ENCODE measurements at places on chromosomes 3 and 15. TPM values are rescaled to one million over a fixed set of nuclear protein-coding genes. Genes with fewer than 3 reads are reported as not detected.

TMCO5A gene
- total RNA-seq: not detected

FAM174B gene
- total RNA-seq: 51.1 TPM

COPG1 gene
- total RNA-seq: 219 TPM

SLC15A2 gene
- total RNA-seq: 0.29 TPM

HACL1 gene
- 22.9 TPM for total RNA-seq

RTP3 gene
- not detected for total RNA-seq

CDHR4 gene
- total RNA-seq: not detected

SEMA5B gene
- not detected for total RNA-seq

UROC1 gene
- not detected for total RNA-seq

FETUB gene
- total RNA-seq: not detected

THAP10 gene
- total RNA-seq: 3.0 TPM

EFL1 gene
- total RNA-seq: 16.0 TPM

MUSTN1 gene
- total RNA-seq: not detected

SLC51B gene
- total RNA-seq: not detected

SLC49A4 gene
- 14.4 TPM for total RNA-seq

POLR2M gene
- 137 TPM for total RNA-seq

ALS2CL gene
- 7.8 TPM for total RNA-seq

STRIT1 gene
- total RNA-seq: not detected

ITPKA gene
- 5.0 TPM for total RNA-seq

C2CD4A gene
- total RNA-seq: 0.05 TPM

IL12A gene
- total RNA-seq: 4.6 TPM

FBXL2 gene
- 31.0 TPM for total RNA-seq

SCN11A gene
- total RNA-seq: 0.23 TPM

PLA2G4F gene
- not detected for total RNA-seq

SLC28A1 gene
- total RNA-seq: not detected

AHSG gene
- total RNA-seq: not detected

IL5RA gene
- total RNA-seq: not detected

CLPX gene
- 35.9 TPM for total RNA-seq

CCDC50 gene
- total RNA-seq: 144 TPM

TERC gene
- 69.2 TPM for total RNA-seq

CLASP2 gene
- 38.6 TPM for total RNA-seq

MYO5C gene
- 33.4 TPM for total RNA-seq

RPL29 gene
- 2,409 TPM for total RNA-seq

Data from glomerular endothelial cell (primary cell).